ENCODE measurements at places on chromosomes 2 and 18.

DNA sequence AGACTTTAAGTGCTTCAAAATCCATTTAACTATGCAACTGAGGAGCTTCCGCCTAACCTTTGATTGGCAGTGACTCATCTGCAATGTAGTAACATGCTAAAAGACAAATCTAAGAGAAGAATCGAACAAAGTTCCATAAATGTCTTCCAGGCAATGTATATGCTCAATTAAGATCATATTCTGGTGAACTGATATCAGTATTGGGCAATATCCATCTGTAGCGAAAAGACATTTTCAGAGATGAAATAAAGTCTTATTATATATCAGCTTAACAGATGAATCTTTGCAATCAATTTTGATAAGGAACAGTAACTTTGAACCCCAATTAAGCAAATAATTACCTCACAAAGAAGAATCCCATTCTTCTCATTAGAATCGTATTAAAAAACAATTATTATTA is 11.6 kb downstream of the ZC3H8 start:
- no peak for DNase-seq

GRCh38 chr2:72935611-72935957 is 18.3 kb downstream of the EMX1 start:
- no peak for DNase-seq

DNA sequence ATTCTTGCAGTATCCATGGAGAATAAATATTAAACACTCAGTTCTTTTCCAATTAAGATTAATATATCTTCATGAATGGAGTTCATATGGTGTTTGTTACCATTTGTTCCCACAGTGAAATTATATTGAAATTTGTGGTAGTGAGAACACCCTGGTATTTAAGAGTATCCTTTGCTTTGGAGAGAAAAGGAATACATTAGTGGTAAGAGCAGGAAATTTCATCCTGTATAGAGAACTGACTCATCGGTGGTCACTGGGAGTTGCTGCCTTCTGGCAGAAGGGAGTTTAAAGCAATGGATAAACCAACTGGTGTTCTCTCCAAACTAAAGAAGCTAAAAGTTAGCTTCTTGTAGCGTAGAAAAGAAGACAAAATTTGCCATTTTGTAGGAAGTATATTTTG is 107.3 kb downstream of the MYO1B start:
- DNase-seq: no peak

DNA sequence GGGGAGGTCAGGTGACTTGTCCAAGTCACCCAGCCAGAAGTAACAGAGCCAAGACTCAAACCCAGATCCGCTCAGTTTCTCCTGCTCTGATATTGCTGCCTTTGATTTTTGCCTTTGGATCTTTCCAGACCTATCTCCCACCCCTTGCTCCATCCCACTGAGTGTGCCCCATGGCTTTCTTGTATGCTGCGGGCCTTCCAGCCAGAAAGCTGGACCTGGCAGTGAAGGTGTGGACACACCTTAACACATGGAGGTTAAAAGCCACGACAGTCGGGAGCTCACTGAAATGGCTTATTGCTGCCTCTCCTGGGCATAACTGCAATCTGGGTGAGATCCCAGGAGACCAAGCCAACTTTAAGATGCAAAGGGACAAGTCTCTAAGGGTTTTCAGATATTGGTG is 86.7 kb downstream of the LONRF2 start:
- no peak for DNase-seq

DNA sequence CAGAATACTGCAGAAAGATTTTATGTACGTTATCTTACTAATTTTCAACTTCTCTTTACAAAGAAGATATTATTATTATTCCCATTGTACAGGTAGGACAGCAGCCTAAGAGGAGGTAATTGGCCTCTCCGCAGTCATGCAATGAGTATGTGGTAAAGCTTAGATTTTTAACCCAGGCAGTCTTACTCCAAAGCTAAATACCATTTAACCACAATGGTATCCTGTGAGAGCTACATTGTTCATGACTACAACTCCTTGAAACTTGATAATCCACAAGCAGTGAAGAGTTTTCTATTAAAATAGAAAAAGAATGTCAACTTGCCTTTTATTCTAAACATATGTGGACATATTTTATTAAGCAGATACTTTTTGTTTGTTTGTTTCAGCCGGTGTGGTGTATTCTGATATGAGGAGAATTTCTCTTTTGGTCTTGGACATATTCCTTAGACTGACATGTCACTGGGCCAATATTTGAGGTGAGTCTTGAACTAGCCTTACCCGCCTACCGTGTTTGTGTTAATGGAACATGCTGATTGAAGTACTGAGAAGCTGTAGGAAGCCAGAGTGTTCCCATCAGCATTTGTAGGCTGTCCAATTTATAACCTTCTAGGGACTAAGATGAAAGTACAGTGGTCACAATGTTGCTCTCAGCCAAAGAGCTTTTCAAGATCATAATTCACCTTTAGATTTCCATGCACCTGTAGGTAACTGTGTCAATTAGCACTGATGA is 293.9 kb upstream of the DCC start:
- no peak for DNase-seq

GRCh38 chr18:63974991-63975390 is 5.1 kb downstream of the SERPINB8 start:
- no peak for DNase-seq

DNA sequence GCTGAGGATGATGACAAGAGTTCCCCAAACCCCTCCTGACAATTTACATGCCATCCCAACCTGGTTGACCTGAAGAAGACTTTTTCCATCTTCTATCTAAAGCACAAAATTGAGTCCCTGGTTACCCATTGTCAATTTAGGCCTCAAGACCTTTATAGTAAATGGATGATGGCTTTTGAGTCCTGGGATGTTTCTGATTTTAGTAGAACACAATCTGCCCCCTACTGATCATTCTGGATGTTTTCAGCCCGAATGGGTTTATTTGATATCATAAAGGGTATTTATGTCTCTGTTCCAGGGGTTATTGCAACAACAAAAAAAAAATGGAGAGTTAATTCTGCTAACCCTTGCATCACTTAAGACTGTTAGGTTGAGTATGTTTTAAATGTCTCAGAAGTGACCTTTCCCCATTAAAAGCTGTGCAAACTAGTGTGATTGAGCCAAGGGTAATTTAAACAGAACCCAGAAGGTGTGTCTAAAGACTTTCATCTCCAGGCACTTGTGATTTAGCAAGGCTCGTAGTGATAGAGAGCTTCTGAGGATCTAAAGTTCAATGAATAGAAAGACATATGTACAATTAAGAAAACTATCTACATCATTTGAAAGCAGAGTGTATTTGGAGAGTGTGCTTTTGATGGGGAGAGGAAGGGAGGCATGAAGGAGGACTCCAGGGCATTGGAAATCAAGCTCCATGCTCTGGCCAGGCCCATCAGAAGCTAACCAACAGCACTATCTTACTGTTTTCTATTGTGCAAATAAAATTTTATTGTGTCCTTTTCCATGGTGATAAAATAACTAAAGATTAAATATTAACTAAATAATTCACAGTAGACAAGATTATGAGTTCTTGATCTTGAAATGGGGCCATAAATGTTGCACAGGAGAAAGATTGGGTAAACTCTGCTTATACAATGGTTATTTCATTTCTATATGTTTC is 96.6 kb upstream of the NOSTRIN start:
- DNase-seq: no peak

DNA sequence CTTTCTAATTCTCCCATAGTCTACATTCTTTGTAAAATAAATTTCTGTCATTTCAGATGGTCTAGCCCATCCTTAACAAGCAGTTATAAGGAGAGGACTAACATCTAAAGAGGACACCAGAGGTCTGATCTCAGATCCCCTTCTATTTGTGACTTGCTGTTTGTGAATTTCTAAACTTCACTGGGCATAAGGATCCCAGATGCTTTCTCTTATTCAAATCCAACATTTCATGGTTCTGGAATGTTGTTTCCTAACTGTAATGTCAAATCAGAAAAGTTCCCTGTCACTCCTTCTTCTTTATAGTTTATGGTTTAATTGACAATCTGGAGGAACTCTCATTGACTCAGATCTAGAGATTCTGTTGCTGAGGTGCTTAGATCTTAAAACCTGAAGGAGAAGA is 430.2 kb downstream of the MEIS1 start:
- DNase-seq: no peak

GRCh38 chr2:121519732-121520640 is 10.7 kb upstream of the RNU4ATAC start:
- DNase-seq: no peak

DNA sequence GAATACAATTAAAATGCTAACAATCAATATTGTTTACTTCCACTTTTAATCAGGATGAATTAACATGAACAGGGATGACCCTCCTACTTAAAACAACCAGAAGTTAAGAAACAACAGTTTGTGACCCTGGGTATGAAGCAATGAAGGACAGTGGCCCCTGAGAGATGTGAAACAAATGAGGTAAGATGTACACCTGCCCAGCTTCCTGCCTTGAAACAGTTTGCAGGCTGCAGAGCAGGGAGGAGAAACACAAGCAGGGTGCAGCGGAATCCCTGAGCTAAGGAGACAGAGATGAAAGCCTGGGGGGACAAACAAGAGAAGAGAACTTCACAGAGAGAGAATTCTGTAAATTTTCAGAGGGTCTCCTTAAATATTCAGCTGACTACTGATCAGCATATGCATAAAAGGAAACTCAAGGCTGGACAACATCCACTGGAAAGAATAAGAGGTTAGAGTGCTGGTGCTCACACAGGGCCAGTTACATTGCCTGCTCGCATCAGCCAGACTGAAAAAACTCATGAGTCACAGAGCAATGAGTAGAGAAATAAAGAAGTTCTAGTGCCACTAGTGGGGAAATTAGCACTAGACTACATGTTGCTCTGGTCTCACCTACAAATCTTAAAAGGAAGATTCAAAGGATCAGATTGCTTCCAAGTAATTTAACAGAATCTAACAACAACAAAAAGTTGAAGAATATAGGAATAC is 106.4 kb downstream of the PID1 start:
- DNase-seq: no peak

GRCh38 chr2:207444756-207445155 is 85.0 kb upstream of the CREB1 start:
- DNase-seq: no peak

- DNase-seq: no peak
Observed at GRCh38 chr2:235513984-235514626, 20.3 kb downstream of the AGAP1 start.

- DNase-seq: no peak
Observed at GRCh38 chr2:30306522-30306921, 75.2 kb downstream of the LBH start.

- no peak for DNase-seq
Observed at GRCh38 chr2:218152172-218152571, 14.6 kb downstream of the CXCR1 start.

- no peak for DNase-seq
Observed at GRCh38 chr18:79487801-79488201, 92.1 kb downstream of the NFATC1 start.

- no peak for DNase-seq
Observed at GRCh38 chr2:8355102-8355859, 326.6 kb upstream of the ID2 start.

DNA sequence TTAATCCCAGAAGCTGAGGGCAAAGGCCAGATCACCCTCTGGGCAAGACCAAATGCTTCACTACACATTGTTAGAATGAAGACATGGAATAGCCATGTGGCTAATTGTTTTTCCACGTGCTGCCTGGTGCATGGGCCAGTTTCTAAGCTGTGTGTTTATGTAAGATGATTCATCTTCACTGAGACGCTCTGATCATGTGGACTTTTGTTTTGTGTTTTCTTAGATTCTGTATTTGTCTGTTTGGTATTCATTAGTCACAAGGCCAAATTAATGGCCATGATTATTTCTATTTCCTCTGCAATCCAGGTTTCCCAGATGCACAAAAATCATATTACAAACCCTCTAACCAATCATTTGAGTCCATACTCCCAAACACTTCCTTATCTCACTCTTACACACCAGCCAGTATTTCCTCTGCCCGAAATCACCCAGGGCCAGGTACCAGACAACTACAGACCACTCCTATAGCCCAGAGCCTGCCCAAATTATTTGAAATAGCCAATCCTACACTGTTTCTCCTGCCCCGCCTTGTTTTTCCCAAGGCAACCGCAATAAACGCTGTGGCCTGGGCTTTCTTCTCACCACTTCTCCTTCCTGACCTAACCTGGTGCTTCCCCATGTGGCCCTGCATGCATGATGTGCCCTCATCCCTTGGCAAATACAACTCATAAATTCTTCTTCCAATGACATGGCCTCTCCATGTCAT is 94.2 kb upstream of the SP3 start:
- DNase-seq: no peak

DNA sequence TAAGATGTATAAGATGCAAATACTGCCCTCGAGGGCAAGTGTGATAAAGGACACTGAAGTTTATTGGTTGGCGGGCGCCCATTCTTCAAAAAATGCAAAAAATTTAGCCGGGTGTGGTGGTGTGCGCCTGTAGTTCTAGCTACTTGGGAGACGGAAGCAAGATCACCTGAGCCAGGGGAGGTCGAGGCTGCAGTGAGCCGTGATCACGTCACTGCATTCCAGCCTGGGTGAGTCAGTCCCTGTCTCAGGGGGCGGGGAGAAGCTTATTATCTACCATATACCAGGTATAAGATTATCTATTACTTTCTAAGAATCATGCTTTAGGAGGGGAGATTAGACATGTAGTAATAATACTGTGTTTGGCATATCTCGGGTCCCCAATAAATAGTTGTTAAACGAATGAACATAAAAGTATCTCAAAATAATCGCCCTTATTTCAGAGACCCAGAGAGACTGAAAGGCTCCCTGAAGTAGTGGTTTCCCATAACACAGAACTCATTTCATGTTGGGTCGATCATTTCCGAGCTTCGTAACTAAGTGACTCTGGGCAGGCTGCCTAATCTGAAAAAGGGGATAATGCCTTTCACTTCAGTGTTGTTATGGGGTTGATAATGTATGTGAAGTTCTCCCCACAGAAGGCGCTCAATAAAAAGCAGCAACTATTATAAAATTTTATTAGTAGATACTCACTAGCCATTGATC is 1.2 kb upstream of the SELENOI start:
- DNase-seq: no peak

DNA sequence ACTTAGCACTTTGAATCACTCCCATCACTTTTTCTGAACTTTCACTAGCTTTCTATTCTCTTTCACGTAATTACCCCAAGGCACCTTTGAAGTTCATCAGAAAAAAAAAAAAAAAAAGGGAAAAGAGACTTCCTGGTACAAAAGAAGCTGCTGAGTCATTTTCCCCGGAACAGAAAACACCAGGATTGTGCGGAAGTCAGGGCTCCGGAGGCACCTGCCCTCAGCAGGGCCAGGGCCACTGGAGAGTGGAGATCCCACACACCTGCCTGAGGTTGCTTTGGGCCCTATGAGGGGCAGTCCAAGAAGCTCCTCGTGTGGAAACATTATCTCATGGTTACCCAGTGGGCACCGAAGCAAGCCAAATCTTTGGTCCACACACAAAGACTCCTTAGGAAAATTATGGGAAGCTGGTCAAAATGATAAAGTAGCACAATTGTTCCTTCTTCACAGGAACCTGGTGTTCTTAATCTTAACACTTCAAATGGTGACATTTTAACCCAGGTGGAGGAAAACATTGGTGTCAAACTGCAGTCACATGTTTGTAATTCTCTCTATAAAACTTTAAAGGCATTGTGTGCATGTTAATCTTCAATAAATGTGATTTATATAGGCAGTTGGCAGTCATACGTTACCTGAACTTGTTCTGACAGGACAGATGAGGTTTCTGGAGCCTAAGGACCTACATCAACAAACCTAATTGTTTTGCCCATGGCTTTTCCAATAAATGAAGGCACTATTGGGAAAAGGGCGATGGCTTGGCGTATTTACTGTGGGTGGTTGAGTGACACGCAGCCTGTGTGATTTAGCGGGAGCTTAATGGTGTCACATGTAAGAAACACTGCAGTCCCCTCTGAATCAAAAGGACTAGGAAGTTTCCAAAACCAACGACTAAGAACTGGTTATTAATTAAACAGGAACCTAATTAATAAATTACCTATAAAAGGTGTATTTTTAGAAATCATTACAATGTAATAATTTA is 23.4 kb upstream of the FAM110C start:
- DNase-seq: no peak
